ENCODE measurements at places on chromosomes 6 and 20. TPM values are rescaled to one million over a fixed set of nuclear protein-coding genes. Genes with fewer than 3 reads are reported as not detected.
A peak's percentile ranks its signal among the peaks of the same experiment; 100 is the strongest.

The BTNL2 gene
- total RNA-seq = not detected

The SLC17A4 gene
- not detected for total RNA-seq

The FKBP1C gene
- total RNA-seq = 0.09 TPM

The ADGRG6 gene
- 4.5 TPM for total RNA-seq

The MAP7 gene
- total RNA-seq = not detected

The HLA-DRA gene
- total RNA-seq = not detected

The ABRACL gene
- 36.2 TPM for total RNA-seq

The TRERF1 gene
- 3.0 TPM for total RNA-seq

The DDO gene
- total RNA-seq = 0.53 TPM

The SLC22A7 gene
- not detected for total RNA-seq

The OTOR gene
- not detected for total RNA-seq

The GNAS-AS1 gene
- not detected for total RNA-seq

The POPDC3 gene
- 41.7 TPM for total RNA-seq

The C6orf132 gene
- total RNA-seq = not detected

The ARHGAP40 gene
- total RNA-seq = 0.06 TPM

The BPI gene
- 0.11 TPM for total RNA-seq

GRCh38 chr6:2763876-2764540 is 1.2 kb upstream of the WRNIP1 start:
- no peak for DNase-seq

GRCh38 chr20:23096986-23097520 is 10.9 kb upstream of the CD93 start:
- DNase-seq = no peak

GRCh38 chr6:37535759-37536490 is 36.2 kb upstream of the CCDC167 start:
- no peak for DNase-seq

- no peak for DNase-seq
These were observed 103.3 kb downstream of the TNFAIP3 start for GRCh38 chr6:137970368-137970767.

- DNase-seq = no peak
These were observed 33.0 kb upstream of the ADGRF1 start for GRCh38 chr6:47075168-47075567.

GRCh38 chr6:27187231-27188060 is 60.1 kb upstream of the PRSS16 start:
- DNase-seq = no peak

DNA sequence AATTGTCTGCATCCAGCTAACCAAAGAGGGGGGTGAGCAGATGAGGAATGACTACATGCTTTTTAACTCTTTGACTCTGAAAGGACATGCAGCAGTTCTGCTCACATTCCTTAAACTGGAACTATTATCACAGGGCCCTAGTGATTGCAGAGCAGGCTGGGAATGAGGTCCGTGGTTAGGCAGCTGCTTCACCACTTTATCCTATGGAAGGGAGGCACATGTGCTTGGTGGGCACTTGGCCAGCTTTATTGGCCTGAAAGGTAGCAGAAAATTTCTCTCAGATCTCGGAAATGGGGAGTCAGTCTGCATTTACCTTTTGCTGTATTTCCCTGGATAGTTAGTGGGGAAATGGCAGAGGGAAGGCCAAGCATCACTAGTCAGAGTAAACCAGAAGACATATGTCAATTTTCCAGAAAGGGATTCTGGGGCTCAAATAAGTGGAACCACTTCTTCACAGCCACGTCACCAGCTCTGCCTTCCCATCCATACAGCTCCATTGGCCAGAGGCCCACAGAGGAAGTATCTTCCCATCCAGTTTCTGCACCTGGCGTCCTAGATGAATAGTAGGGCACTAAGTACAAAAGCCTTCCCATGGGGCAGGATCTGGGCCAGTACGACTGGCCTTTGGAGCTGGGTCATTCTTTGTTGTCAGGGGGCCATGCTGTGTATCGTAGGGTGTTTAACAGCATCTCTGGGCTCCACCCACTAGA is 444.8 kb downstream of the PTPRT start:
- no peak for DNase-seq

- no peak for DNase-seq
These were observed 13.9 kb upstream of the TSHZ2 start for GRCh38 chr20:52958211-52958610.

GRCh38 chr6:112085286-112086065 is 1.8 kb downstream of the TUBE1 start:
- no peak for DNase-seq

DNA sequence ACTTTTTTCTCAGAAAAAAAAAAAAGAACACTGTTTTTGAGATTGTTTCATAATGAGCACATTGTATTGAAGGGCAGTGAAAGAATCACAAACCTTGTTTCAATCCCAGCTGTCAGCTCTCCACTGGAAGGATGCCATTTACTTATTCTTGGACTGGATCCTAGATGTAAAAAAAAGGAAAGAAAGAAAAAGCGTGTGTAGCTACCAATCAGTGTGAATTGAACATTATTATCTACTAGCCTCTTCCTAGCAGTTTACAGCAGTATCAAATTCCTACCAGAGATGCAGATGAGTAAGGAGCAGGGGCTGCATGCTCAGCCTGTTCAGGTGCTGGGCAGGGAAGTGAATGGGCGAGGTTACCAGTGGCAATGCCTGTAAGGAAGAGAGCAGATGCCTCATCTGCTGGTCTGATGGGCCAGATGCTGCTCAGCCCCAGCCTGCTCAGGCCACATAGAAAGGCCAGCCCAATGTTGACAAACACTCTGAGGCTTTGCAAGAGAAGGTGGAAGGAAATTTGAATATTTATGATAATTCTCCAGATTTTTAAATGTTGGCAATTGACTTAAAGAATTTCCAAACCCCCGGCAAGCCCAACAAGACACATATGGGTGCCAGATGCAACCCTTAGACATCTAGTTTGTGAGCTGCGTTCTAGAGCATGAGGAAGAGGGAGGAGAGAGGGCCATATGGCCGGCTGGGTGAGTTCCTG is 189.5 kb downstream of the IBTK start:
- no peak for DNase-seq

GRCh38 chr6:116127771-116128493 is 2.0 kb upstream of the COL10A1 start:
- DNase-seq = no peak

DNA sequence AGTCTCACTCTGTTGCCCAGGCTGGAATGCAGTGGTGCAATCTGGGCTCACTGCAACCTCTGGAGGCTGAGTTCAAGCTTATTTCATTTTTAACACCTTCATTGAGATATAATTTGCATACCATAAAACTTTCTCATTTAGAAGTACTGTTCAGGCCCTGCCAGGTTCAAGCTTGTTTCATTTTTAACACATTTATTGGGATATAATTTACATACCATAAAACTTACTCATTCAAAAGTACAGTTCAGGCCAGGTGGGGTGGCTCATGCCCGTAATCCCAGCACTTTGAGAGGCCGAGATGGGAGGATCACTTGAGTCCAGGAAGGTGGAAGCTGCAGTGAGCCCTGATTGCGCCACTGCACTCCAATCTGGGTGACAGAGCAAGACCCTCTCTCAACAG is 5.5 kb downstream of the OR2B6 start:
- no peak for DNase-seq

GRCh38 chr20:37729909-37730308 is 36.1 kb downstream of the CTNNBL1 start:
- DNase-seq = no peak

- no peak for DNase-seq
These were observed 11.3 kb downstream of the TXNDC5 start for GRCh38 chr6:7899101-7899888.

GRCh38 chr6:70547313-70547712 is 19.4 kb upstream of the SDHAF4 start:
- no peak for DNase-seq

GRCh38 chr6:78810146-78810545 is 57.2 kb upstream of the IRAK1BP1 start:
- peak; percentile 13 for DNase-seq

DNA sequence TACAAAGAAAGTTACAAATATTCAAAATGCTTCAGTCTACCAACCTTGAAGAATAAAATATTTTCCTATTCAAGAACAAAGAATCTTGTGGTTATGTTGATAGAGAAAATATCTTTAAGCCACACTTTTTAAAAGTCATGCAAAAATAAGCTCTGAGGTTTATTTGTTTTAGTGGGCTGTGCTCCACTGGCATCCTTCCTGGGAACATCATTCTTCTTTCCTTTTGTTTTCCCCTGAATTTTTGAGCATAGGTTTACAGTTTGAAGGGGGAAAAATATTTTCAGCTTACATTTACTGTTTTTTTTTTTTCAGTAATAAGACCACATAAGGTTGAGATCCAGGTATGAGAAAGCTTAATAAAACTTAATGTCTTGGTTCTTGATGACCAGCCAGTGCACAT is 72.0 kb upstream of the BACH2 start:
- peak; percentile 52 for DNase-seq

- DNase-seq = no peak
These were observed 25.2 kb downstream of the UST start for GRCh38 chr6:148771896-148772554.

DNA sequence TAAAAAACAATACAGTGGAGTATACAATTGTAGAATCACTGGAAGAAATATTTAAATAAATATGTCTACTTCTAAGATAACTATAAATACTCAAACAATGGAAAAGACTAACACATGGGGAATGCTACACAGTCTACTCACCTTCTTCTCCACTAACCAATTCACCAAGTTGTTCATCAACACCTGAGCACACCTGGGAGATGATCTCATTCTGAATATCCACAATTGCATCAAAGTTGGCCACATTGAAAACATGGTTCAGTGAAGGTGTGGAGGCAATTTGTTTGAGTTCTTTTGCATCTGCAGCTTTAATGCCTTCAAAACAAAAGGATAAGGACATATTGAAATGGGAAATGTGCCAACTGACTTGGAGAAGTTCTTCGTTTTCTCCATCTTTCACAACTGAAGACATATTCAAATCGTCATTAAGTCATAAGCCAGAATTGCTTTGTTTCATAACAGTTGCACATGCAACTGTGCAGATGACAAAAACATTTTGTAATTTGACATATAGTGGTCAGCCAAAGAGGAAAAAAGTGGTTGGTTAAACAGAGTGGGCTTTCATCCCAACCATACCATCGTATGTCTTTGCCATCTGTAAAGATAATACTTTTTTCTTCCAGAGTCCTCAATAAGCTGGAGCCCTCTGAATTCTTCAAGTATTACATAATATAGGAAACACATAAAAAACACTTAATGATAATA is 17.5 kb downstream of the COL12A1 start:
- DNase-seq = no peak

- DNase-seq = peak; percentile 35
These were observed 1176.0 kb upstream of the GJE1 start for GRCh38 chr6:140956571-140957369.

GRCh38 chr6:107653861-107654394 is 164.0 kb downstream of the SOBP start:
- DNase-seq = no peak

- DNase-seq = no peak
These were observed 86.4 kb downstream of the FKBP5 start for GRCh38 chr6:35602133-35602946.

- DNase-seq = no peak
These were observed 141.2 kb downstream of the NRN1 start for GRCh38 chr6:5865506-5866031.

- DNase-seq = no peak
These were observed 1012.1 kb downstream of the KIF16B start for GRCh38 chr20:15561070-15561569.

GRCh38 chr20:21105429-21106170 is 558 bp downstream of the LINC00237 start:
- no peak for DNase-seq

Data from SJSA1 (cell line).